ENCODE measurements at places on chromosomes 1 and 21. TPM values are rescaled to one million over a fixed set of nuclear protein-coding genes. Genes with fewer than 3 reads are reported as not detected.

OR2T11 gene
- total RNA-seq, result not detected

BRDT gene
- not detected for total RNA-seq

GRCh38 chr1:216560527-216560926 is 137.3 kb upstream of the USH2A start:
- no peak for DNase-seq

GRCh38 chr1:76583235-76583868 is 283.9 kb upstream of the ST6GALNAC5 start:
- DNase-seq, result no peak

DNA sequence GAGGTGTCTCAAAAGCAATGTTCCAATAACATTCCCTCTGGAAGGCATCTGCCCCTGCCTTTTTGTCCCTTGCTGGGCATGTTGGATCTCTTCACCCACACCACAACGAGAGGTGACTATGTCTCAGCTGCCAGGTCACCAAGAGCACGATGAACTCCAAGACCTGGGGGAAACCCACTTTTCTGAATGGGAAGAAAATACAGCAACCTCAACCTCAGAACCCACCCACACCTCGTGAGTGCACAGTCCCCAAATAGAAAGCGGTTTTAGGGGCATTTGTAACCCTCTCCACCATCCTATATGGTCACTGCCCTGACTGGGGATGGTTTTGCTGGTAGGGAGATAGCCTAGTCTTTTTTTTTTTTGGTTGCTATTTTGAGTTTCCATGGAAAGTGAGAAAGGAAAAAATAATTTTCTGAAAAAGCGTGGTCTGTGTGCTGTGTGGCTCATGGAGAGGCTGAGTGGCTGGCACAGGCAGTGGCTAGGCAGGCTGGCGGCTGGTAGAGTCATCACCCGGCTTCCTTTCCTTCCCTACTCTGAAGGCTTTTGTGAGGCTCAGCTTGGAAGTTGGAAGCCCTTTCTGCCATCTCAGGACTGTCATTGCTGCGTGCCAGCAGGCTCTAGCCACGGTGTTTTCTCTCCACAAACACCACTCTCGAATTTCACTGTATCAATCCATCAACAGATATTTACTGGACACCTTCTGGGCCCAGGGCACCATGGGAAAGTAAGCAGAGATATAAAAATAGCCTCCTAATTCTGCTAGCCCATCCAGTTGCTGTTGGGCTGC is 15.8 kb downstream of the TSPAN2 start:
- no peak for DNase-seq

GRCh38 chr1:88175631-88176226 is 508.3 kb upstream of the PKN2 start:
- DNase-seq, result no peak
